Right ventricle myocardium inferior (tissue), 1 donor: ENCODE measurements at places on chromosomes 2 and 18.

GRCh38 chr2:48278590-48278989 lies 251.4 kb upstream of the STON1 start:
- no peak for DNase-seq

- DNase-seq, result no peak
These were observed 1.6 kb downstream of the MAP4K4 start for GRCh38 chr2:101698844-101699754.

DNA sequence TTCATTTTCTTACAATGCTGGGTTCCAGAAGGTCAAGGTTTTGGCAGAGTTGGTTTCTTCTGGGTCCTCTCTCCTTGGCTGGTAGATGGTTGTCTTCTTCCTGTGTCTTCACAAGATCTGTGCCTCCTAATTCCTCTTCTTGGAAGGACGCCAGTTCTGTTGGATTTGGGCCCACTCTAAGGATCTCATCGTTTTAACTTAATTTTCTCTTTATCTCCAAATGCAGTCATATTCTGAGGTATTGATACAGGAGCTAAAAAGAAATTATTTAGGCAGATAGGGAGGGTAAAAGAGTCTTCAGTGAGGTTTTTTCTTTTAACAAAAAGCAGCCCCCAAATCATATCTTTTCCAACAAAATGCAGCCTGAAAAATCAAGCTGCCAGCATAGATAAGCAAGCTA lies 998.4 kb downstream of the SOCS6 start:
- DNase-seq, result no peak

GRCh38 chr18:31603315-31603714 lies 11.6 kb downstream of the TTR start:
- no peak for DNase-seq

DNA sequence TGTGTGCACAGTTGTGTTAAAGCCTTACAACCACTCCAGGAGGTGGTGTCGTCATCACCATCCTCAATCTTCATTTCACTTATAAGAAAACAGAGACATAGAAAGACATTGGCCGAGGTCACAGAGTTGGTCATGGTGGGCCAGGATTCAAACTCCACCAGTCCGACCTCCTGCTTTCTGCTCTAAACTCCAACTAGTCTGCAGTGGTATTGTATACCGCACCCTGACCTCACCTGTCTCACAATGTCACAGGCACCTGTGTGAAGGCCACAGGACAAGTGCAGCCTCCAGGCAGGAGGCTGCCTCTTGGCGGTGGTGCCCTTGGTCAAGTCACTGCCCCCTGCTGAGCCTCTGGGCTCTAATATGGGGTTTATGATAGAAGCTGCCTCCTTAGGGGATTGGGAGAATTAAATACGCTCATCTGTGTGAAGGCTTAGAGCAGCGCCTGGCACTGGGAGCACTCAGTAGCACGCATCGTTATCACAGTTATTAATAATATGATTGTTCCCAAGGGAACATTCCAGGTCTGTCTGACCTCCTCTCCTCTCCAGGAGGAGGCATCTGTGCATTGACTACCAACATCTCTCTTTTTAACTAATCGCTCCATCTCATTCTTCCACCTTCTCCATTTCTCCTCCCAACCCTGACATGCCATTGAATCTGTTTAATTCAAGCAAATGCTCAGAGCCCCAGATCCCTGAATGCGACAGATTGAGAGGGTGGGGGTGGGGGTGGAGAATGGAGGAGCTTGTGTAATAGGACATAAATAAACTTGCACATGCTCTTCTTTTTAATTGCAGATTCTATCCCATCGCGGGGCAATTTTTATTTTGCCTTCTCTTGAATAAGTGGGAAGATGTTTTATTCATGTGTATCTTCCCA lies 112.7 kb downstream of the MCFD2 start:
- no peak for DNase-seq

DNA sequence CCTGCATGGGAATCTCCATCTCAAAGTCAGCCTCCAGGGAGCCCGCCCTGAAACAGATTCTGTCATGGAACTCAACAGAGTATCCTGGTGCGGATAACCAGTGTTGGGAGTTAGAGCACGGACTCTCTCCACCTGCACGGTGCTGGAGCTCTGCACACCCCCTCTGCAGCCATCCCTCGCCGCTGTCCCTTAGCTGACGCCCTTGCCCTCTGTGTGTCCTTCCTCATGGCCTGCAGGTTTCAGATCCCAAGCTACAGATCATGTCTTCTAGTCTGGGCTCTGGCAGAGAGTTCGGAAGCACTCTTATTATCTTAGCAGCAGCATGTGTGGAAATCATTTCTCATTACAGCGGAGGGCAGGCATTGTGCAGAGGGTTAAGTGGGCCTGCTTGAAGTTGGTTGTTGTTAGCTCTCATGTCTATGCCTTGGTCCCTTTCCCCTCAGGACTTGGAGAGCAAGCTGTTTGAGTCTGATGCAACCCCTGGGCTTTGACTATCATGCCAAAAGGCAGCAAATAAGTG lies 26.0 kb downstream of the TMEM127 start:
- DNase-seq, result no peak

- no peak for DNase-seq
These were observed 447.4 kb downstream of the EPHA4 start for GRCh38 chr2:221124532-221125240.

DNA sequence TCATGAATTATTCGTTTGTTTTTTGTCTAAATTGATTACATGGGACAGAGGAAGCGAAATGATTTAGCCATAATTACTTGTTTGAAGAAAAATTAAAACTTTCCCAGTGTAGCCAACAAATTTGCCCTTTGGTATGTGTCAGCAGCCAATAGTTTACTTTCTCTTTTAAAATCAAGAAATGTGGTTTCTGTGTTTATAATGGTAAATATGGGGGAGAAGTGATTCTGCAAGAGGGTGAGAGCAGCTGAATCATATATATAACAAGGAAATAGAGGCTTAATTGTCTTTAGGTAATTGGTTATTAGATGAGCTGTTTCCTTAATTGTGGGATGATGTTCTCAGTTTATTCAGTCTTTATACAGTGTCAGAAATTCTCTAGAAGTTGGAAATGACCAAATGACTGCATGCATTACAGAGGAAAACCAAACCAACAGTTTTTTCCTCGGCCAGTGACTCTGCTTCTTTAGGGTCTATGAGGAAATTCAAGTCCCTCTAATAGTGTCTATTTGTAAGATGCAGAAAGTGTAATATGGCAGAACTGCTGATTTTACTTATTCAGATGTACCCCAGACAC lies 132.9 kb downstream of the AGPS start:
- DNase-seq, result no peak

GRCh38 chr2:140173790-140174189 lies 1393.6 kb upstream of the NXPH2 start:
- DNase-seq, result no peak

GRCh38 chr18:58698701-58699193 lies 27.5 kb downstream of the MALT1 start:
- no peak for DNase-seq

GRCh38 chr2:108908713-108909070 lies 80.3 kb downstream of the EDAR start:
- no peak for DNase-seq

- no peak for DNase-seq
These were observed 52.7 kb upstream of the FZD7 start for GRCh38 chr2:201980946-201981345.

- DNase-seq, result no peak
These were observed 150.2 kb downstream of the TMEFF2 start for GRCh38 chr2:192044496-192044895.

GRCh38 chr2:226526716-226527115 lies 272.9 kb downstream of the IRS1 start:
- DNase-seq, result no peak

DNA sequence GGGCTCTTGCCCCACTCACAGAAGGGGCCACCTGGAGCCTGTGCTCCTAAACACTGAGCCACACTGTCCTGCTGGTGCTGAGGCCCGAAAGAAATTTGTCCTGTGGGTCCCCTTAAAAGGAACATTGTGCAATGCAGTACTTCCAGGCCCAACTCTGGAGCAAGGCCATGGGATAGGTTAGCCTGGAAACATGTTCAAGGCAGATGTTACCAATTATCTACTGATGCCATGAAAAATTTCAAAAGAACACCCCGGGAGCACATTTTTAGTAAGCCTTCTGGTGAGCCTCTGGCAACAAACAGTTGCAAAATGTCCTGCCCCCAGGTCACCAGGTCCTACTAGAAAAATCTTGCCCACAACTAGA lies 12.3 kb upstream of the PTMA start:
- no peak for DNase-seq

GRCh38 chr2:205561441-205561840 lies 120.9 kb upstream of the NRP2 start:
- DNase-seq, result no peak

GRCh38 chr2:206392118-206392517 lies 51.2 kb upstream of the ADAM23 start:
- DNase-seq, result no peak

DNA sequence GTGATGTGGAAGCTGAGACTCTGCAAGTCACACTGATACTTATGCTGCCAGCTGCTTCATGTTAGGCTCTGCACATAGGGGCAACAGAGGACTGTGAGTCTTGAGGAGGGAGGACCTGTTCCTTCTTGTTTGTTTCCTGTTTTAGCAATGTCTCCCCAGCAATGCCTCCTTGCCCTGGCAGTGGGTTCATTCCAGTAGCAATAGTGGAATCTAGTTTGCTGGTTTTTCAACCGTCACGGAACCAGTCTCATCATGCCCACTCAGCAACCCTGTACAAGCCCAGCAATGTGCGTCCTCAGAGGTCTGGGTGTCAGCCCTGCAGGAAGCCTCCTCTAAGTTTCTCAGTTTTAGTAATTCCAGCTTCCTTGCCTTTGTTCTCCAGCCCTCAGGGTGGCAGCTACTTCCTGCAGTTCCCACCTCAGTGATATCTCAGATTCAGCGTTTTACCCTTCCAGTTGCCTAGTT lies 20.5 kb upstream of the ITGB6 start:
- DNase-seq, result no peak

- no peak for DNase-seq
These were observed 11.5 kb downstream of the GNLY start for GRCh38 chr2:85705680-85706039.

GRCh38 chr2:150983314-150983897 lies 278.3 kb downstream of the RBM43 start:
- DNase-seq, result no peak

DNA sequence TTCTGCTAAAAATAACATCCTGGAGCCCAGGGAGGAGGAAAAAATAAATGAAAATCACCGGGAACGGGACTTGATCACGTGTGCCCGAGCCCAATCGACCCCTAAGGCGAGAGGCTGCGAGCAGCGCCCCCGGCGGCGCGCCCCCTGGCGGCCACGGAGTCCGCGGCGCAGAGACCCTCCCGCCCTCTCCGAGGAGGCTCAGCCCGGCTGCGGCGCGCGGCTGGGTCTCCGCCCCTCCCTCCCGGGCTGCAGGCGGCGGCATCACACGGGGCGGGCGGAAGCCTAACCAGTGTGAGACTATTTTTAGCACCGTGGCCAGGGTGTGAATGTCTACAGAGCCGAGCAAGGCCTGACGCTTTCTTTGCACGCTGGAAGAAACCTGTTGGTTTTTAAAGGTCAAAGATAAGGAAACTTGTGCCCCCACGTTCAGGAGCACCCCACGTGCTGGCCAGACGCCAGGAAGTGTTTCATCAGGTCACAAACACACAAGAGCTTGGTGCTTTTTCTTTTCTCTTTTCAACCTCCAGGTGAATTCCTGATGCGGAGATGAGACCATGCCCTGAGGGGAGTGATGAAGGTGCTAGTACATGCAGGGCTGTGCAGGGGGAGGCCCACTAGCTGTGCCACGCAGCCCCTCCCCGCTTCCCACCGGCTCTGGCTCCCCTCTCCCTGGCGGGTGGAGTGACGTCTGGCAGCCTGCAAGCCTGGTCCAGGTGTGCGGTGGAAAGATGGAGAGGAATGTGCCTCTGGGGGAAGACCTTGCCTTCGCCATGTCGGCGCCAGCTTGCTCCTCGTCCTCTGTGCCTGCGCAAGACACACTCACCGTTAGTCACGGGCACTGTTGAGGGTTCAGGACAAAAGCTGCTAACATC lies 35.3 kb upstream of the DNMT3A start:
- DNase-seq, result peak; percentile 90

- no peak for DNase-seq
These were observed 3.6 kb downstream of the ADRA2B start for GRCh38 chr2:96112501-96113366.

DNA sequence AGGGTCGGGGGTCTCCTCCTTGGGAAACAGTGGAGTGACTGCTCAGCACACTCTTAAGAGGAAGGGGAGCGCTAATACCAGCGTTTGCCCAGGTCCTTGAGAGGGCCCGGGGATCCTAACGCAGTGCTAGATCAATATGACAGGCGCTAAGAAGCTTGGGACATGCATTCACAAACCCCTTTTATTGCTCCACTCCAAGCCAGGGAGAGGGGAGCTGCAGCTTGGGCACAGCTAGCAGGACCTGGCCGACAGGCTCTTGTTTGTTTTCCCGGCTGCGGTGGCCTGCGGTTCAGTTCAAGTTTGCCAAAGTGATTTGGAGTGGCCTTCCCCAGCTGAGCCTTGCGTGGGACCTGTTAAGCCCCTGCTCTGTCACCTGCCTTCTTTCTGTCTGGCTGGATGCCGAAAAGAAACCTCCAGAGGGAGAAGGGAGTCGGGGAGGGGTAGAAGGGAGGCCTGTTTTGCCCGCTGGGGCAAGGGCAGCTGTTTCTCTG lies 152.1 kb downstream of the GLI2 start:
- DNase-seq, result peak; percentile 37

- DNase-seq, result no peak
These were observed 55.3 kb downstream of the OSBPL1A start for GRCh38 chr18:24342347-24342746.

GRCh38 chr2:46009315-46009714 lies 287.9 kb upstream of the EPAS1 start:
- no peak for DNase-seq

- no peak for DNase-seq
These were observed 172.9 kb downstream of the SLC8A1 start for GRCh38 chr2:40279001-40279400.

- DNase-seq, result no peak
These were observed 77.8 kb downstream of the ANTXR1 start for GRCh38 chr2:69090820-69091219.

- no peak for DNase-seq
These were observed 4.6 kb upstream of the ATOH8 start for GRCh38 chr2:85748985-85749875.

GRCh38 chr2:19933351-19933981 lies 31.7 kb upstream of the TTC32 start:
- no peak for DNase-seq

DNA sequence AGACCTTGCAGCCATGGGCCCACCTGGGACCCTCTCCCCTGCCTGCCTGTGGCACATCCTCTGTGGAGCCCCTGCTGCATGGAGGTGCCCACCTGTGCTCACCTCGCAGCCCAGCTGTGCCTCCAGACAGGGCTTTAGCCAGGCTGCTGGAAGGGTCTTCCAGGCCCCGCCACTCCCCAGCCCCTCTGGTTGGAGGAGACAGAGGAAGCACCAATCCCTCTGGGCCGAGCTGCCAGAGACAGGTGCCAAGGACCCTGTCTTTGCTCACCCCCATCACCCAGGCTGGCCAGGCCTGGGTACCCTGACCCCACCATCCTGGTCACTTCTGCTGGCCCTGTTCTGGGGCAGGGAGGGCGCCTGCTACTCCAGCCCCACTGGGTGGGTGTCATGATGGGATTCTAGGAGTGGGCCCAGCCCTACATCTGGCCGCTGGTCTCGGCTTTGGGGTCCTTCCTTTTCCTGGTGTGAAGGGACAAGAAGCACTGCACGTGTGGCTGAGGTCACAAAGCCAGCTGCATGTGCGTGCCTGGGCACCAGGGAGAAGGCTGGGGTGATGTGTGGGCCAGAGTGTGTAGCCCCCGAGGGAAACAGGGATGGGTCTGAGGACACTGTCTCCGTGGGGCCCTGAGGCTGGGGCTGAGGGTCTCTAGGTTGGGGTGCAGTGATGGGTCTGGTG lies 9.3 kb upstream of the NEU4 start:
- no peak for DNase-seq

GRCh38 chr2:28547906-28548600 lies 52.2 kb downstream of the PLB1 start:
- DNase-seq, result no peak

- no peak for DNase-seq
These were observed 114.5 kb downstream of the LOXHD1 start for GRCh38 chr18:46542545-46542944.
